ENCODE measurements at places on chromosomes 3 and 15.

DNA sequence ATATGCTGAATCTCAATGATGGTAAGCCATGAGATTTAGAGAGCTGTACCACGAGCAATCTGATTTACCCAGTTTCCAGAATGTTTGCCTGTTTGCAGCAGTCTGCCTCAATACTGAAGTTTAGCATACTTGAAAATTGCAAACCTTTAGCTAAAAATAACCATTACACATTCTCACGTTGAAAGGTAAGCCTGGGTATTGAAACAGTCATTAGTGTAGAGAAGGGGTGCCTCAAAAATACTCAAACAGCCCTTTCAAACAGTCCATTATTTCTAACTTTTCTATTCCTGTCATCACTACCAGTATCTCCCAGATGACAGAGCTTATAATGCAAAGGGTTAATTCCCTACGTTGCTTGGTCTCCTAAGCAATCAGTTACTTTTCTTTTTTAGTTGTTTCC lies 111.8 kb upstream of the MBNL1 start:
- no peak for DNase-seq

DNA sequence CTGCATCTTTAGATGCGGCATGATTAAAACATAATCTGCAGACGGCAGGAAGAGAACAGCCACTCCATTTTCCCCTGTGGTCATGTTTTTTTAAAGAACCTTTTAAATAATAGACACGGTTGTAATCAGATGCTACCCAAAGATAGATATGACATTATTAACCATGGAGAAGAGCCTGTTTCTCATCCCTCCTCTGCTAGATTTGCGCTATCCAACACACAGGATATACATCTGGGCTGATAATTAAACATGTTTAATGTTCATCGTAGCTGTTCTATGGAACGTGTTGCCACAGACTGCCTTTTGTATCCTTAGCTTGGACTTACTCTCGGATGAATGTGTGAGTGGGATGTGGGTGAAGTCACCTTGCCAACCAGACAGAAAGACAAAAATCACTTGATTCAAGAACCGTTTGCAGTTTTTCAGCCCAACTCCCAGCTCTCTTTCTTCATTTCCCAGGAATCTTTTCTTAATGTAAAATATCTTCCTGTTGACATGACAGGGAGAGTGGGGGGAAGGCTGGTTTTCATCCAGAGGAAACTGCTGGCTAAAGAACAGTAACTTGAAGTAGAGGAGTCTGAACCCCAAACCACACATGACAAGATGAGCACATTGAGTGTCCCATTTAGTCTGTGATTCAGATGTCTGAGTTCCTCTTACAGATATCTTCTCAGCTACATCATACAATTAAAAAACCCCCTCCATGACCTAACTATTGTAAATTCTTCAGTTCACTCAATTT lies 118.6 kb upstream of the PRICKLE2 start:
- DNase-seq: no peak

DNA sequence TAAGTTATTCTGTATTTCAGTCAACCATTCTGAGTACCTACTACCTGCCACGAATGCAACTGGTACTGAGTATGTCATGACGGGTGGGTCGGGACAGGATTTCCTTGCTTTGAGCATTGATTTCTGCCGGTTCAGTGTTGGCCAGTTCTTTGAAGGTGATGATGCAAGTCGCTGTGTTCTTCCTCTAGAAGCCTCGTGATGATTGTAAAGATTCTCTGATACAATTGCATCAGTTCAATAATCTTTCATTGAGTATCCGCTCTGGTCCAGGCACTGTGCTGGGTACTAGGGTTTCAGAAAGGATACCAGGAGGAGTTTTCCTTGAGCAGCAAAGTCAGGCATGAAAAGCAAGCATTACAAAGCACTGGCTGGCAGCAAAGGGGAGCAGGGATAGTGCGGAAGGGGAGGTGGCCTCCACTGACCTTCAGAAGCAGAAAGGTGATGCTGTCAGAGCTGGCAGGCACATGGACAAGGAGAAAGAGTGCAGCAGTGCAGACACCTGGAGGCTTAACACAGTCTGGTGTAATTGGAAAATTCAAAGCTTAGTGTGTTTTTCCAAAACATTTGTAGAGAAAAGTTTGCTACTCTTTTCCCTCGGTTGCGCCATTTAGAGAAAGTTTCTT lies 100.1 kb downstream of the RPL39L start:
- no peak for DNase-seq

DNA sequence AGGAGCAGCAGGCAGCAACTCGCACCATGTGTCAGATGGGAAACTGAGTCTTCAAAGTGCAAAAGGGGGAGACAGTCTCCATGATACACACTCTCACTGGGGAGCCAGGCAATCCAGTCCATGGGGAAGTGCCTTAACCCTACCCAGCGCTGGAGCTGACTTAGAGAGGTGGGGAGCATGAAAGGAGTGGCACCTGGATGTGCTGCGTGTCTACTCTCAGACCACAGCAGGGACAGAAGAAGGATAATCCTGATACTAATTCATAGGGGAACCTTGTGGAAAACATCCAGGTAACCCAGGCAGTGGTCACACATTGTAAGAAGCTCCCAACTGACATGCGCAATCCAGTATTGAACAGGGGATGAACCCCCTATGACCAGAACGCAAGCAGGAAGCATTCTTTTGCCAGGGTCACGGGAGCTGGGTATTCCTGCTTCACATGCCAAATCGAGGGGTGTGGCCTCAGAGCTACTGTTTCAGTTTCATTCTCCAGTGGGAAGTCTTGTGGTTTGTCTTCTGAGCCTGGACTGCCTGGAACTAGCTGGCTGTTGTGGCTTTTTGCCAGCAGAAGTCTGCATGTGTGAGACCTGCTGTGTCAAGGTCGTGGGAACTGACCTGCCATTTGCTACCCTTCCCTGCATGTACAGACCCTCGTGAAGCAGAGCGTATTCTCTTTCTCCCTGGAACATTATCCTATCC lies 367.6 kb upstream of the NDN start:
- no peak for DNase-seq

DNA sequence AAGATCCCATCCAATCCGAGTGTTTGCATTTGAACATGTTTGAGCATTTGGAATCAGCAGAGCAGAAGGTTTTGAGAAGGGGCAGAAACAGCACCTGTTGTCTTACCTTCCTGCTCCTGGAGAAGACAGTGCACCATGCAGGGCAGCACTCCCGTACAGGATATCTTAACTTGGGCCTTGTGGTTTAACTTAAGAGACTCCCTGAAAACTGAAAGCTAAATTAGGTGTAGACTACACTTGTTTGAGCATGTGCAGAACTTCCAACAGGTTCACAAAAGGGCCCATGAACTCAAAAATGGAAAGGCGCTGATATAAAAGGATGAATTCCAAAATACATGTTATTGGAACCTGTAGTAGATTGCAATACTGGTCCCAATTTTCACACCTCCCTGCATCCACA lies 175.4 kb upstream of the PRICKLE2 start:
- no peak for DNase-seq

DNA sequence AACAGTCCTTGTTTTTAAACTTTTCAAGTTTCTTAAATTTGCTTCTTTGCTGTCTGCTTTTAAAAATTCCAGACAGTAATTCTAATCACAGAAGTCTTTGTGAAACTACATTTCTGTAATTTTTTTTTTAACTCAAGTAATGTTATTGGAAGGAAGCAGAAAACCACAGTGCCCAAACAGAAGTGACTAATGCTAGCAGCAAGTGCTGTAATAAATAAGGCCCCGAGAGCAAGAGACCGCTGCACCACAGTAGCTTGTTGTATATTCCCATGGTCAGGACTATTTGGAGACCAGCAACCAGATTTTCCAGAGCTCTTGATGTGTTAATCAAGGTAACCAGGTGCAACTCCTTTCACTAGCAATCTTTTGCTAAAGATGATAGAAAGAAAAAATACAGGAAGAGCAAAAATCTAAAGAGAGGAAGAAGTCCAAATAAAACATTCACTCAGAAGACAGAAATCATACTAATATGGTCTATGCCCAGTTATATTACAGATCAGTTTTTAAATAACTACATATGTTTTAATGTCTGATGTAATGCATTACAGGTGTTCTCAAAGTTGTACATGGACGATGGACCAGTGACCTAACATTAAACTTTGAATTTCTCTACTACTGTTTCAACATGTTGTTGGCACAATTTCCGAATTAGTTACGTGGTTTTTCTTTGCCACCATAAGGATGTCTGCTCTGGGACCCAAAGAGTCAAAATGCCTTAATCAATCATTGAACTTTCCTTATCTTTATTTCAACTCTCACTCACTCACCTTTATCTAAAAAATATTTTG lies 36.4 kb downstream of the WWTR1 start:
- no peak for DNase-seq

- no peak for DNase-seq
Measured at GRCh38 chr3:69094467-69095205, 9.9 kb downstream of the ARL6IP5 start.

GRCh38 chr3:36366308-36366707 lies 14.0 kb upstream of the STAC start:
- DNase-seq: no peak

- DNase-seq: no peak
Measured at GRCh38 chr3:9247941-9248521, 1.4 kb downstream of the SRGAP3 start.

- DNase-seq: peak; percentile 24
Measured at GRCh38 chr15:40857601-40858341, 13.9 kb downstream of the SPINT1 start.

- DNase-seq: no peak
Measured at GRCh38 chr3:141450727-141451375, 36.0 kb upstream of the RASA2 start.

GRCh38 chr15:77644543-77645247 lies 12.0 kb upstream of the LINGO1 start:
- DNase-seq: no peak

DNA sequence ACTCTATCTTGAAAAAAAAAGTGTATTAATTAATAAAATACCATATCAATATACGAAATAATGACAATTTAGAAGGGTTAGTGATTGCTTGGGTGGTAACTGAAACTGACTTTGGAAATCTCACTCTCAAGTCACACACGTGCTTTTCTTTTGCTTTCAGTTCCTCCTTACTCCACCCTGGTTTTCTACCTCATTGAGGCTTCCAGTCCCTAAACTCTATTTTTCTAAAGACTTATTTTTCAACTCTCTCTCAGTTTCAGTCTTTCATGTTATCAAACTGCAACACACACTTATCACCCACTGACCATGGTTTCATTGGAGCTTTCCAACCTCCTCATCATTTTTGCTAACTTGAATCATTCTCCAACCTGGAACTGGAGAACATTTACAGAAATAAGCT lies 23.5 kb downstream of the IL12A start:
- no peak for DNase-seq

GRCh38 chr3:141356046-141356445 lies 12.3 kb upstream of the ZBTB38 start:
- DNase-seq: no peak

- DNase-seq: no peak
Measured at GRCh38 chr3:45644791-45645201, 44.4 kb upstream of the SACM1L start.

DNA sequence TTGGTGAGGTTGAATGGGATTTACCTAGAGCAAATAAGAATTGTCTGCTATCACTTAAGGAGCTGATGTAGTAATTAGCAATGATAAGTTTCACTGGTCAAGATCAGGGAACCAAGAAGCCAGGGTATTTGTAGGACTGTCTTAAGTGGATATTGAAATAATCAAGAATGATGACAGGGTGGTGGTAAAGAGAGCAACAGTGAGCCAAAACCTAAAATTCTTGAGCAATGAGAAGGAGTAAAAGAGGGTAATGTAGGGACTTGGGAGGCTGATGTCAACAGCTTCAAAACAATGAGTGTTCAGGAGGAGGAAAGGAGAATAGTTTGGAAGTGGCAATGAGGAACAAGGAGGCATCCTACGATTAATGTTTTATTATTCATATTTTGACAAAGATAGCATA lies 31.5 kb upstream of the SLC2A2 start:
- DNase-seq: no peak

GRCh38 chr3:143331350-143331749 lies 211.8 kb downstream of the CHST2 start:
- no peak for DNase-seq

DNA sequence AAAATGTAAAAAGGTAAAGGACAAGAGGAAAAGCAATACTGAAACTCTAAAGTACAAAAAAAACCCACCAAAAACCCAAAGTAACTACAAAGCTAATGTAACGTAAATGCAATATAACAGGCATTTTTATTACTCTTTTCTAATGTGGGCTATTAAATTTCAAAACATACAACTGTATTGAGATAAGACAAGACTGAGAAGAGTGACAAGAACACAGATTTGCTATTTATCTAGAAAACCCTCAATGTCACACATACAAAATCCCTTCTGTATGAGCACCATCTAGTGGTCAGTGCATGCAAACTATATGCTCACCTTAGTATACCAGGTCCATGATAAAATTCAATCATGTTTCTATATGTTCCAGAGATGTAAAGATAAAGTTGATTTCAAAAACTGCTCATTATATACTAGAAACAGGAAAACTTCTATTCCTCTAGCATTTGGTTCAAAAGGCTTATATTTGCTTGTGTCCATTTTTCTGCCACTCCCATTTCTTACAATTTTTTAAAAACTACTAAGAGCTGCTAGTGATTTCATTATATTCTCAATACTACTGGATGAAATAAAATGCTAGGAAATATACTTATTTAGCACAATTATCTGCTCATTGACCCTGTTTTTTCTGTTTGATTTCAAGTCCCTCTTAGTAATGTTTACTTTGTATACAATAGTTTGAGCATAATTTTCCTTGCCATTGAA lies 111.4 kb downstream of the DLG1 start:
- DNase-seq: peak; percentile 45

DNA sequence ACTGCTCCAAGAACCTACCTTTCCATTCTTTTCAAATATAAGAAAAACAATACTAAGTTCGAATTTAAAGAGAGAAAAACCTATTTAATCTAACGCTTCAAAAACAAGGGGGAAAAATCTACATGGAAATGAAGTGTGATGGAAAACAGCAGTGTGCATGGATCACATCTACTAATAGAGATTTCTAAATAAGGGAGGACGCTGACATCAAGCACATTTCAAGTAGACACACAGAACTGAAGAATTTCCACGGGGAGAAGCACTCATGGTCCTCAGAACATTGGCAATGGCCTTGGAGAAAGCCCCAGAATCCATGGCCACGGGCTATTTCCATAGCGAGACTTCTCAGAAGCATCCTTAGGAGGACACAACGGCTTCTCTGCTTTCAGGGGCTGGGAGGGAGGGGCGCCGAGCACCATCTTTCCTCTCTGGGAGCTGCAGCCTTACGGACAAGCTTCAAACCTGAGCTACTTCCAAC lies 1.0 kb downstream of the TASOR start:
- DNase-seq: no peak

DNA sequence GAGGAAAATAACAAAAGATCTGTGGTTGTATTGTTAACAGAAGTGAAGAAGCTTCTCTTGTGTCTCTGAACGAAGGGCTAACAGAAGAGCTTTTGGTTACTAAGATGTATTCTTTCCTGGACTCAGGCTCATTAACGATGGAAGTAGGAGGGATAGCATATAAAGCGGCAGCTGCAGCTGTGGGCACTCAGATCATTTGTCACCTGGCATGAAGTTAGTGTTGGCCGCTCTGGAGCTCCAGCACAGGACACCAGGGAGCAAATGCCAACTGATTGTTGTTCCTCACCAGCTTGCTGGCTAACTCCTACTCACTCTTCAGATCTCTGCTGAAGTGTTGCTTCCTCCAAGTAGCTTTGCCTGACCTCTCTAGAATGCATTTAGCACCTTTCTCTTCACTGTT lies 15.5 kb upstream of the SLITRK3 start:
- no peak for DNase-seq

GRCh38 chr15:89057506-89058133 lies 30.6 kb upstream of the ABHD2 start:
- peak; percentile 13 for DNase-seq

GRCh38 chr3:193816656-193817311 lies 223.8 kb downstream of the OPA1 start:
- DNase-seq: peak; percentile 11

Measured in NCI-H748 treated with DMSO at 0.1 percent for 48 hours (cell line).